ENCODE measurements at places on chromosomes 3 and 15.

DNA sequence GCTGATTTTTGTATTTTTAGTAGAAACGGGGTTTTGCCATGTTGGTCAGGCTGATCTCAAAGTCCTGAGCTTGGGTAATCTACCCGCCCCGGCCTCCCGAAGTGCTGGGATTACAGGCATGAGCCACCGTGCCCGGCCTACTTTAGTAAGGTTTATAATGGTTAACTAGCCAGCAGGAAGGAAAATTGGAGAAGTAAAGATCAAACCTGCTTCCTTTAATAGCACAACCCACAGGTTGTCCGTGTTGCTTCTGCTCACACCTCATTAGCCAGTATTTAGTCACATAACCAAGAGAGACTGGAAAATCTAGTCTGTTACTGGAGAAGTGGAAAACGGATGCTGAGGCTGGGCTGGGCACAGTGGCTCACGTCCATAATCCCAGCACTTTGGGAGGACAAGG is 51.9 kb upstream of the TBL1XR1 start:
- DNase-seq, result no peak

GRCh38 chr15:98347001-98347400 is 301.3 kb upstream of the IGF1R start:
- DNase-seq, result no peak

DNA sequence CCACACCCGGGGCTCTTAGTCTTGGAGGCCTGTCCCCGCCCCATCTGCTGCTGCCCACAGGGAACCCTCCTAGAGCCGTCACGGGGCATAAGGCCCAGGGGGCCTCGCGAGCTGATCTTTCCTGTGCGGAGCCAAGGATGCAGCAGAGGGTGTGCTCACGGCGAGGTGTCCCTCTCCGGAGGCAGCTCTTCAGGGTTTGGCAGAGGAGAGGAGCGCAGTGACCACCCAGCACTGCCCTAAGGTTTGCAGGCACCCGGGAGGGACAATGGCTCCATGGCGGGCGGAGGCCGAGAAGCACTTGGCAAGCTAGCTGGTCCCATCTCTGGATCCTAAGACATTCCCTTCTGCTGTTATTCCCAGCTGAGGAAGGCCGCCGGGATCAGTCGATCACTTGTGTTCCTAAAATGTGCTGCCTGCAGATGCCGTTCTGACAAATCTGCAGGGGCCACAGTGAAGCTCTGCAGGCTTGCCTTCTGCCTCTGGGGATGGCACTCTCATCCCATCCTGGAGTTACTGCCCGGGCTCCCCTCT is 47.4 kb upstream of the PCSK6 start:
- no peak for DNase-seq

- no peak for DNase-seq
These were observed 76.0 kb downstream of the TMCO5A start for GRCh38 chr15:38010395-38010794.

DNA sequence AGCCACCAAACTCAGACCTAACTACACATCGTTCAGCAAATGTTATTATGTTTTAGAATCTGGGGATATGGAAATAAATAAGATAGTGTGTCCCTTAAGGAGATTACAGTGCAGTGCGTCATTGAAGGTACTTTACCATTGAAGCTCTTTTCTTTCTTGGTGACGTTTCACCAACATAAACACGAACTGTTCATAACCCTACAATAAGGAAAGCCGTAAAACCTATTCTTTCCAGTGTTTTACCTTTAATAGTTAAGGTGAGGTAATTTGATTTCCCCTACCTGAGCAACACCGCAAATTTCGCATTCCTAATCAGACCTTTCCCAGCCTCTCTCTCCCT is 826 bp downstream of the CCDC66 start:
- DNase-seq, result no peak

All from cortex of kidney (tissue), 1 donor.